ENCODE measurements at places on chromosomes 2 and 18.

DNA sequence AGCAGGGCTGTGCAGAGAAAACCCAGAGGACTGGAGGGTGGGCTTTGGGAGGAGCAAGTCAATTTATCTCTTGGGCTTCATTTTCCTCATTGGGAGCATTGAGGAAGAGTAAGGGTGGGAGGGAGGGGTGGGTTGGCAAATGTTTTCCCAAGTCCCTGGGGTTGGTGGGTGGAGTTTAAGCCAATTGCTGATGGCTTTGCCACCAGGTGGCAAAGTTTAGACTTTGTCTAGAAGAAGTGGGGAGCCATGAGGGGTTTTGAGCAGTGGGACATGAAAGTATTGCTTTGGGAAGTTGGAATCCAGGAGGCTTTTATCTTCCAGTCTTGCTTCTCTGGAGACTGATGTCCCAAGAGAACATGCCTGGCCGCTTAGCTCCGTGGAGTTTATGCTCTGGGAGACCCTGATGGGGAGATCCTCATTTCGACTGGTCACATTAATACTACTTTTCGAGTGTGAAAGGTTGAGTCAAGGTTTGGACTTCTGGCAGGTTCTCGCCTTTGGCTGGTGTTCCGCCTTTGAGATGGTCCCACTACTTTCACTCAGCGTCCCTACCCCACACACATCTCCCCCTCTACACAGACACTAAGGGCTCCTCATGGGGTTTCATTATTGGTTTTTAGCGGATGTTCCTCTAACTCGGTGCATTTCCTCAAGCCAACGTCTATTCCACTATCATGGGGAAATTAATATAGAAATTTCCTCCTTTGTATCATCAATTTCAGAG, 126.7 kb downstream of the PRKCE start:
- DNase-seq: no peak

GRCh38 chr2:168685600-168686451, 116.6 kb upstream of the NOSTRIN start:
- DNase-seq: no peak

GRCh38 chr2:70121627-70122372, 34.5 kb downstream of the PCBP1 start:
- DNase-seq: no peak

DNA sequence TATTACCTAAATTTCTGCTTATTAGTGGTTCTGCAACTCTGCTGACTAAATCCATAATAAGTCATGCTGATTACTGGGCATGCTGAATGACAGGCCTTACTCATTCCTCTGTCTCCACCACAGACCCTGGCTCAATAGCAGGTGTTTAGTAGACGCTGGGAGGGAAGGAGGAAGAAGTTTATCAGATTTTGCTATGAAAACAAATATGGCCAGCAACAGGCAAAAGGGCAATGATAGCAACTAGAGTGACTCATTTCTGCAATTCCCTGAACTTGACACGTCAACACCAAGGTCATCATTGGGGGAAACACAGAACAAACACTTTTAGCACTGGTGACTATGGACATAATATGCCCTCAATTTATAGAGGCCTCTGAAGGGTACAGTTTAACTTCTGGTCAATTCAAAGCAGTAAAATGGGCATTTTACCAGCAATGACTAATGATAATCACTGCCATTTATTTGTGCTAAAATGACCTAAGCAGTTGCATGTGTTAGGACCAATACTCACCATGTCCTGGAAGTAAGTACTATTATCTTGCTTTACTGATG, 35.2 kb downstream of the TMEM163 start:
- DNase-seq: no peak

- no peak for DNase-seq
These were observed 171.3 kb downstream of the DLGAP1 start for GRCh38 chr18:4283746-4284291.

Data from activated CD4-positive, alpha-beta T cell treated with anti-CD3 and anti-CD28 coated beads, Interleukin-2, amount 50 U/mL, for 48 hours (primary cell).